Lower lobe of right lung (tissue), 2 donors: ENCODE measurements at places on chromosomes 6 and 20.

- no peak for DNase-seq
These were observed 164.0 kb upstream of the RUNX2 start for GRCh38 chr6:45163952-45164766.

- DNase-seq, result no peak
These were observed at the start of gene LKAAEAR1 for GRCh38 chr20:64083804-64084684. Gene LKAAEAR1, minus strand, starts transcription at chr20:64084398. Its CDS starts 179 bp downstream, at chr20:64084219.

- DNase-seq, result no peak
These were observed 171.4 kb upstream of the AFDN start for GRCh38 chr6:167655174-167655821.

DNA sequence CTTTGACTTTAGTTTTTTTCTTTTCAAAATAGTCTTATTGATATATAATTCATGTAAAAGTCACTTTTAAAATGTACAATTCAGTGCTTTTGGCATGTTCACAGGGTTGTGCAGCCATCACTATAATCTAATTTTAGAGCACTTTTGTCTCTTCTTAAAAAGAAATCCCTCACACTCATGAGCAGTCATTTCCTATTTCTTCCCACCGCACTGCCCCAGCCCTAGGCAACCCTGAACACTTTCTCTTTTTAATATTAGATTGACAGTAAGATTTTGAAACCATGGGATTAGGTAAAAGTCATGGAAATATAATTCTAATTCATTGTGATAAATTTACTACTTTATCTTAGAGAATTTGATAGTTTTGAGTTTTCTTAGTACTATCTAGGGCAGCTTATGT lies 309.4 kb downstream of the UTRN start:
- no peak for DNase-seq

DNA sequence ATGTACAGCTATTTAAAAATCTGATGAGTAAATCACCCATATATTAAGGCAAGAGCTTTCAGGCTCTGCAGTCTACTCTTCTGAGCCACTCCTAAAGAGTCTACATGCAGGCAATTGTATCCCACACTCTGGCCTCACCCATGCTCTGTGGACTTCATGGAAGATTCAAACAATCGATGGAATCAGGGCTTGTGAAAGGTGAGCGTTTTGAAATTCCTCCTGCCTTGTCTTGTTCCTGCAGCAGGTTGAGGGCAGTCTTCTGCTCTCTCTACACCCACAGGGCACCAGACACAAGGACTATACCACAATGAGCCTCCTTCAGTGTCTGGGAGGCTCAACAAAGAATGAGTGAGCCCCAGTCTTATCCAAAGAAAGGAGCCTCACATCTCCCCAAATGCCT lies 51.1 kb downstream of the TBC1D7 start:
- DNase-seq, result no peak

GRCh38 chr6:156992020-156992804 lies 215.0 kb downstream of the ARID1B start:
- no peak for DNase-seq

GRCh38 chr20:23654717-23655116 lies 17.0 kb upstream of the CST3 start:
- DNase-seq, result no peak

DNA sequence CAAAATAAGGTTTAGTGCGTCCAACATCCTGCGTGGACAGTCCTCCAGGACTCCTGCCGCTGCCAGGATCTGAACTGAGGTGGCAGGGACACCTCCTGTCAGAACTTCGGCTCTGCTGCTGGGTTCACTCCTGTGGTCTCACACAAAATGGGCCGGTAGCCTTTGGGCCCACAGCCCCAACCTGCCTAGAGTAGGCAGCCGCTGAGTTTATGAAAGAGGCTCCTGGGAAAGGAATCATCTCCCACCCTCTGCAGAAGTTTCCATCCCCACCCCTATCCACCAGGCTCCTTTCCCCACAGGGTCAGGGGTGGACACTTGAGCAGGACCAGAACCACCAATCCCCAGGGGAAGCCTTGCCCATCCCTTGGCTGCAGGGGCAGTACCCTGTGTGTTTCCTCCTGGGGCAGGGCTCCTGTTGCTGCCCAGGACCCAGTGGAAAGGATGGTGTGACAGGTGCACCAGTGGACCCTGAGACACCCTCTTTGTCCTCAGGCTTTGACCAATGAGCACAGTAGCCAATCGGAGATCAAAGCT lies 2.1 kb upstream of the ABHD16B start:
- no peak for DNase-seq
